Large intestine (tissue), 12 donors: ENCODE measurements at places on chromosomes 16 and 17.

DNA sequence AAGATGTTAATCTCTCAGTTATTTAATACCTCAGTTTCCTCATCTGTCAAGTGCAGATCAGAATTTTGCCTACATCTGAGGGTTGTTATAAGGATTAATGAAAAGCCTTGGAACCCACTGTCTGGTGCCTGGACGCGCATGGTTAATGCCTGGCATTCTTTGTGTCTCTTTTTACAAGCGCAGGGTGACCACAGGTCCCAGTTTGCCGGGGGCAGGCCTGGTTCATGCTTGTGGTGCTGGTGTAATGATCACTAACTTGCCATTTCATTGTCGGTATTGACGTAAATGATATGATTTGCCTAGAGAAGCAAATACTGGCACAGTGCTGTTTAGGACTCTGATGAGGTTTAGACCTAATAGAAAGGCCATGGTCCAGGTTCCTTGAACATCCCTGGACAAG lies 23.1 kb downstream of the MRC2 start:
- no peak overlapping the region for H3K27ac ChIP-seq
- H3K36me3 ChIP-seq = no peaks in the 10 kb centered on the region
- peaks cover 34% of the 10 kb centered on the region for H3K27me3 ChIP-seq
- DNase-seq = no peak
- peaks cover 15% of the 10 kb centered on the region for H3K4me1 ChIP-seq

DNA sequence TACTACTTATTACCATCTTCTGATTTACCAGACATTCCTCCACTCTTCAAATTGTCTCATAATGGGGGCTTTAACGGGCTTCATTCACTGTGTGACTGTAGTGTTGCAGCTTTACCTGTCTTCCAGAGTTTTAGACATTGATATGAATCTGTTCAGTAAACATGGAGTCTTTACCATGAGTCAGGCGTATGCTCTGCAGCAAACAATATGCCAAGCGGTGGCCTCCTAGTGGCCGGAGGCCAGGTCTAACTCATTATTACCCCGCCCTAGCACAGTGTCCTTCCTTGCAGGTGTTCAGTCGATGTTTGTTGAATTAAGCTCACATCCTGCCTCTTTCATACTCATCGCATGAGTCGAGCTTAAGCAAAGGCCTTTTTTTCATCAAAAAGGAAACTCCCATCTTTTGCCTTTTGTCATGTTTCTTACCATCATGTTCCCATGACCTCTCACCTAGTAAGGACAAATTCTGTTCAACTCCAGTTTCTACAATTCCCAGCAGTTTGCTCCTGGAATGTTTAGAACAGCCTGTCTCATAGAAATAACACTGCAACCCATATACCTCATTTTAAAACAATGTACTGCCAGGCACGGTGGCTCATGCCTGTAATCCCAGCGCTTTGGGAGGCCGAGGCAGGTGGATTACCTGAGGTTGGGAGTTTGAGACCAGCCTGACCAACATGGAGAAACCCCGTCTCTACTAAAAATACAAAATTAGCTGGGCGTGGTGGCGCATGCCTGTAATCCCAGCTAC lies 39.4 kb downstream of the TUBD1 start:
- peaks cover 26% of the 10 kb centered on the region for H3K4me1 ChIP-seq
- H3K27ac ChIP-seq = no peak overlapping the region
- no peaks in the 10 kb centered on the region for H3K36me3 ChIP-seq
- no peaks in the 10 kb centered on the region for H3K27me3 ChIP-seq

- H3K36me3 ChIP-seq = no peaks in the 10 kb centered on the region
- H3K4me3 ChIP-seq = peak overlapping the region; percentile 71
- no peaks in the 10 kb centered on the region for H3K27me3 ChIP-seq
- H3K27ac ChIP-seq = peak overlapping the region; percentile 99
Measured at GRCh38 chr16:22191532-22192260, 14.4 kb upstream of the EEF2K start.

DNA sequence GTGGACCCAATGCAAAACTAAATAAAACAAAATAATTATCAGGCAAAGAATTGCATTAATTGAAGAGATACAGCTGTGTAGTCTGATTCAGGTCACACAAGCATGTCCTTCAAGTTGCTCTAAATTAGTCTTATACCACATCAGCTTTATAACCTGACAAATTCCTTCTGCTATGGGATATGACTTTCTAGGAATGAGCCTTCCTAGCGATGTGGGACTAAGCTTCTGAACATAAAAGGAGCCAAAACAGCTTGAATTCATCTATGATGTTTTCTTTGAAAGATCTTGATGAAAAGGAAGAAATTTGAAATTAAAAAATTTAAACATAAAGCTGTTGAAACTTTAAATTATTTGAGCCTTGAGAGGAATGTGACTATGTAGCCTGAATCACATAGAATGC lies 1409.1 kb downstream of the CDH11 start:
- H3K36me3 ChIP-seq = no peaks in the 10 kb centered on the region
- H3K27ac ChIP-seq = no peak overlapping the region
- H3K27me3 ChIP-seq = no peaks in the 10 kb centered on the region
- no peaks in the 10 kb centered on the region for H3K4me1 ChIP-seq
- no peak for DNase-seq

GRCh38 chr16:79970551-79971236 lies 370.2 kb upstream of the MAF start:
- H3K4me1 ChIP-seq = peaks cover 8% of the 10 kb centered on the region
- H3K27me3 ChIP-seq = no peaks in the 10 kb centered on the region
- H3K27ac ChIP-seq = peak overlapping the region; percentile 73
- DNase-seq = peak; percentile 83
- H3K36me3 ChIP-seq = no peaks in the 10 kb centered on the region
